ENCODE measurements at places on chromosomes 6 and 20.

DNA sequence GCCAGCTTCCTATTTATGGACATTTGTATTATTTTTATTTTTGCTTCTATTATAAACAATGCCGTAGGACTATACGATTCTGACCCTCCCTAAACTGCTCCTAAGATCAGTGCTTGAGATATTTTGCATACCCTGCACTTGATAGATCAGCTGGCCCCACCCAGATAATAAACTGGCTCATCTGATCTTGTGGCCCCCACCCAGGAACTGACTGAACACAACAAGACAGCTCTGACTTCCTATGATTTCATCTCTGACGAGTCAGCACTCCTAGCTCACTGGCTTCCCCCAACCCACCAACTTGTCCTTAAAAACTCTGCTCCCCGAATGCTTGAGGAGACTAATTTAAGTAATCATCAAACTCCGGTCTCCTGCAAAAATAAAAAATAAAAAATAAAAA is 34.9 kb upstream of the TFAP2A start:
- no peak for DNase-seq

DNA sequence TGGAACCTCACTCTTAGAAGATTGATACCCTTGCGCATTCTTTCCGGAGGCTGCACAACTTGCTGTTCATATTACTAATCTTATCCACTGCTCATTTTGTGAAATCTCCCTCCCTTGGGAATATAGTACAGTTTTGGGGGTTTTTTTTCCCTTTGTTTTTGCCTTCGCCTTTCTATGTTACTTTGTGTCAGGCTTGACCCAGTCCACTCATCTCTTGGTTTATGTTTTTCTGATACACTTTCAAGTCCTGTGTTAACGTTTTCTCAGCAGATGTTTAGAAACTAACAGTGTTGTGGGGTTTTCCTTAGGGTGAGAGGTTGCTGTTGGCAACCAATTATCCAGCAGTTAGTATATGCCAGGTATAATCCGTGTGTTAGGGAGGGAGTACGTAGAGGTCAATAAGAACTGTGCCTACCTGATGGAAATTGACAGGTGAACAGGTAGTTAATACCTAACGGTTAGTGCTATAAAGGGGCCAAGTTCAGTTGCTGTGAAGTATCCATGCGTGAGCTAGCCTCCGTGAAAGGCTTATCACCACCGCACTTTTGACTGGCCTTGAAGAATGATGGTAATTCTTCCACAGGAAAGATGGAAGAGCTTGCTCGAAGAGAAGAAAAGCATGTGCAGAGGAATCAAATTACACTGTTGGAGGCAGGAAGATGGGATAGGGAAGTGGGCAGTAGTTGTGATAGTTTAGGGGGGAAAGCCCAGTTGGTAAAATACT is 1.4 kb downstream of the NFYA start:
- no peak for DNase-seq

DNA sequence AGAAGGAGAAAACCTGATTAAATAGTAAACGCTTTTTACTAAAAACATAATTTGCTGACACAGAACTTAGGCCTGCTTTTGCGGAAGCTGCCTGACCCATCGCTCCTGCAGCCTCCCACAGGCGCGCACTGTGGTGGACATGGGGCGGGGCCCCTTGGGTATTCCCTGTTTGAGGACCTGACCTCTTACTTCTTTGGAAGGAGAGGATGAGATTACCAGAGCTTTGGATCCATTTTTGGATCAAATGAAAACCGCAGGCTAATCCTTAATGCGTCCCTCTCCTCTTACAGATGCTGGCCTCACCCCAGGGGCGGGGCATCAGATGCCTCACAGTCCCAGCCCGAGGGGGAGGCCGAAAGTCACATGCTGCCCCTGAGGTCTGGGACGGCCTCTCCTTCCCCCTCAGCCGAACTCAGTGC is 151.0 kb downstream of the SCML4 start:
- no peak for DNase-seq

GRCh38 chr6:96923400-96923799 is 1.1 kb upstream of the KLHL32 start:
- no peak for DNase-seq

DNA sequence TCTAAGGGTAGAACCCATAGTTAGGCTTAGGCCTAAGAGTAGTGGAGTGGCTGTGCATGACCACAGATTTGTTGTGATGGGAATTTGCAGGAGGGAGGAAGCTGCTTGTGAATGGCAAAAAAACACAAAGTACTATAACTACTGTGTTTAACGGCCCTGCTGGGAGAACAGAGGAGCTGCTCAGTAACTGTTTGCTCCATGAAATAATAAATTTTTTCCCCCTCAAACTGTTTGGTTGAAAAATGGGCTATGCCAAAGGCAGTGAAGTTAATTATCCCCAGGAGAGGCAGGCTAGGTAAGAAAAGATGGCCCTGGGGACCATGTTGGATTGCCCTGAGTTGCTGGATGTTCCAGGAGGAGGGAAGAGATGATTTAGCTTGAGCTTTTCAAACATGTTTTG is 256.5 kb upstream of the PRND start:
- no peak for DNase-seq

DNA sequence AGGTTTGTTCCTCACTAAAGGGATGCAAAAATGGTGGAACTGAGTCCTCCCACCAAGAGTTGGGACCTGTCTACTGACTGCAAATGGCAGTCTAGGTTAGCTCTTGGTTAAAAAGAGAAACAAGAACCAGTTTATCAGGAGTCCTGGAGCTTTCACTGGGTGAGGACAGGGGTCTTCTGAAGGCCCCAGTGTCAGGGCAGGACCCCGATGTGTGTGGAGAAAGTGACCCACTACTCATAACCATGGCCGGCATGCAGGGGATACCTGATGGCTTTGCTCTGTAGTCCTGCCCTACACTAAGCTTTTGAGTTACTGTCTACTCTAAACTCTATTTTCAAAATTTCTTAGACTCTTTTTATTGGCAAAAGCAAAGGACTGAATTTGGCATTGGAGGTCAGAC is 220.5 kb downstream of the ANKRD60 start:
- DNase-seq: no peak

DNA sequence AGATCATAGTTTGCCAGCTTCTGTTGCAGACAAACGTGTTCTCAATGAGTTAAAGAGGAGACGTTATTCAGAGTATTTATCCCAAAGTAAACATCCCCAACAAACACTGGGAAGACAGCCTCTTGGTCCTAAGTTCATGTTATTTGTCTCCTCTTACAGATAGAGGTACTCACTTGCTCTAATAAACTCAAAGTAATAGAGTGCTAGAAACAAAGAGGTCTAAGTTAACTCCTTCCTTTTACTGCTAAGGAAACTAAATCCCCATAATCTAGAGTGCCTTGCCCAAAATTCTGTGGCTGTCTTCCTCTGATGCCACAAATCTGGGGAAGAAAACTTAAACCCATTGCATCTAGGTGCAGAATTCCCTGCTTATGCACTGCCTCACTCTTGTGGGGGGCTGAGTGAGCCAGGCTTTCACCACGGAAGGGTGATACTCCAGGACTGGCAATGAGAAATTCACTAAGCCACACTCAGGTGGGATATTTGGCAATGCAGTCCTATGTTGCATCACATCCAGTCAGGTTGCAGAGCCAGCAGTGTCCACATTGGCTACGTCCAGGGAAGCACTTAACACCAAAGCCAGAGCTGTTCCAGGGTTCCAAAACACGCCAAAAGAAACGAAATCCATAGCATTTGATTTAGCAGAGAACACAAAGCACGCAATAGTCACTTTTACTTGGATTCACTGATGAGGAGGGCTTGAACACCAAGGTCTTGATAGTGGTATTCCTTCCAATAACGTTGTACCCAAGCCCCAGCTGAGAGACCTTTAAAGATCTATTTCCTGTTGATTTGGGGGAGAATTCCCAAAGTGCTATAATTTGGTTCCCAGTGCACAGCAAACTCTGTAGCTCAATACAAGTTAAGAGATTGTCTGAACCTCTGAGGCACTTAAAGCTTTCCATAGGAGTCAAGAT is 81.0 kb upstream of the FOXQ1 start:
- no peak for DNase-seq

DNA sequence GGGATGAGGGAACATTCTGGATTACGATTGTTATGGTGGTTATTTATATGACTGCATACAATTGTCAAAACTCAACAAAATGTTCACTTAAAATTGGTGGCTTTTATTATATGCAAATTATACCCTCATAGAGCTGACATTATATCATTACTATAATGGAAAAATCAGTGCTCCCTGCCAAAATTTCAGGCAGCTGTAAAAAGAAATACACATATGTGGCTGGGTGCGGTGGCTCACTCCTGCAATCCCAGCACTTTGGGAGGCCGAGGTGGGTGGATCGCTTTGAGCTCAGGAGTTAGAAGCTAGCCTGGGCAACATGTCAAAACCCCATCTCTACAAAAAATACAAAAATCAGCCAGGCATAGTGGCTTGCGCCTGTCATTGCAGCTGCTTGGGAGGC is 75.8 kb upstream of the SULF2 start:
- DNase-seq: no peak

DNA sequence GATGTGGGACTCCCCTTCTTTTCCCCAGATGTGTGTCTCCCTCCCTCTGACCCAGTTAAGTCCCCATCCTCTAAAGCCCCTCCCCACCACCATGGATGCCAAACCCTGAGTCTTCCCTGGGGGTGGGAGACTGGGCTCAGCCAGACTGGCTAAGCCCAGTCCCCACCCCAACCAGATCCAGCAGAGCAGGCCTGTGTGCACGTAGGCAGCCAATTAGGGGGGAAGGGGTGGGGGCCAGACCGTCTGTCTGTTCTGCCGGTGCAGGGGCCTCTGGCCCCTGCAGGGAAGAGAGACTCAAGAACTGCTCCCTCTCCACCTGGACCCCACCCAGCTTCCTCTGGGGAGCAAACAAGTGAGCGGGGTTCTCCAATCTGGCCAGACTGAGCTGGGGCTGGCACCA is 605 bp downstream of the COX4I2 start:
- DNase-seq: no peak

DNA sequence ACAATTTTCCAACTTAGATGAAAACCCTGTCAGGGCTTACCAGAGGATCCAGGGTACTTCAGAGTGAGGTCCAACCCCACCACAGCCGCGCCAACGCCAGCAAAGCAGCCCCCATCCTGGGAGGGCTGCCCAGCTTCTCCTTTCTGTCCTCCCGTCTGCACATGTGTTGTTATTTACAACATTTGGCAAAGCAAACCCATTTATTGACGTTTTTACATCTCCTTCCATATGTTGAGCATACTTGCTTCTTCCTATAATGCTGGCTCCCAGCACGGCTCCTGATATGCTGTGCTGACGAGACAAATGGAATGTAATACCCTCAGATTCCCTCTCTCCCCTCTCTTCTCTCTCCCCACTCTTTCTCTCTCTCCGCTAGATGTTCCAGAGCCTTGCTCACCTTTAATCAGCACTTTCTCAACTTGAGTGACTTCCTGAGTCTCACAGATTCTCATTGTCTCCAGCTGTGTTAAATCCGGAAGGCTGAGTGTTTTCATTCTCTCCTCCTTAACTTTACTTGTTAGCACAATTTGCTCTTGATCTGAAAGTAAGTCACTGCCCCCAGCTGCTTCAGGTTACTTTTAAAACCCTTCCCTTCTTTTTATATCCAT is 22.7 kb downstream of the RCAN2 start:
- DNase-seq: no peak

DNA sequence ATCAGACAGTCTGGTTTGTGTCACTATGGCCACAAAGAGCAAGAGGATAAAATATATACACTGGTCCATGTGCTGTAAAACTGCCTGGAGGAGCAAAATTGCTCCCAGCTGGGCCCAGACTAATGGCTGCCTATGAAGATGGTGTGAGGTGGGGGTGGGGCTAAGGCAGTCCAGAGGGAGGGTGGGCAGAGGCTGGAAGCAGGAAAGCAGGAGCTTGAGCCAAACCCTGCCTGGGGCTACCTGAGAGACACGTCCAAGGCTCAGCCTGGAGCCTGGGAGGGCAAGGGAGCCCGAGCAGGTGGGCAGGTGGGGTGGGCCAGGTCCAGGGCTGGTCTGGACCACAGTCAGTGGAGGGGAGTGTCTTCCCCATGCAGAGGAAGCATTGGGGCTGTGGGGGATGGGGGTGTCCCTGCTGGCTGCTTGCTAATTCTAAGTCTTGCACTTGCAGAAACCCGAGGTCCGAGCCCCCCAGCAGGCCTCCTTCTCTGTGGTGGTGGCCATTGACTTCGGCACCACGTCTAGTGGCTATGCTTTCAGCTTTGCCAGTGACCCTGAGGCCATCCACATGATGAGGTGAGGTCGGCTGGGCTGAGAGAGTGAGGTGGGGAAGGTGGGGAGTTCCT is 9.5 kb downstream of the HSPA12B start:
- no peak for DNase-seq

DNA sequence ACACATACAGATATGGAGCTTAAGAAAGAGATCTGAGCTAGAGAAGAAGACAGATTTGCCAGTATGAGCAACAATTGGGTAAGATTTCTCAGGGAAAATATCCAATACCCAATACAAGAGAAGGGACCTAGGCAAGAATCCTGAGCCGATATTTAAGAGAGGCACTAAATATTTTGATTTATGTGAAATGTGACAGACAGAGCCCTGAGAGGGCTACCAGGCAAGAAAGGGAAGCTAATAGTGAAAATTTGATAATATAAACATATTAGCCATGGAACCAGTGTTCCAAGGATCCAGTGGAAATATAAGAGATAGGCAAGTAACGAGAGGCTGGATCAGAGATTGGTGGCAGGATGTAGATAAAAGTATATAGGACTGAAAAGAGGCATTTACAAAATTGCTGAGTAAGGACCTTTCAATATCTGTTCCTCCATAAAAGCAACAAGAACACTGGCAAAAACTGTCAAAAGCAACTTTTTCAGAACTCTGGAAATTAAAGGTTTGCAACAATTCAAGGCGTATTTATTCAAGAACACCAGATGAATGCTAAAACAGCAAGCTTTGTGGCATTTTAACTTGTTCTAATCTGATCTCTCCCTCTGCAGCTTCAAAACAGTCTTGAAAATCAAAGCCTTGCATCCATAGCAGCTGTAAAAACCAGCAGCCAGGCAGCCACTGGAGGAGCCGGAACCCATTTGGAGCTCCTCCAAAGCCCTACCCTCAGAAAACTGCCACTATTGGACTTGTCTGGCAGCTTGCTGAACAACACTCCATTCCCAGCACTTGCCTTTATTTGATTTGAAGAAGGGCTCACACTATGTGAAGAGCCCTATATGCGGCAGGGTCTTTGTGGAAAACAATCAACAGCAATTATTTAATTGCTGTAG is 58.8 kb downstream of the REV3L start:
- no peak for DNase-seq

- DNase-seq: no peak
These were observed 480.9 kb upstream of the NOX3 start for GRCh38 chr6:155936551-155936950.

GRCh38 chr6:4124351-4124750 is 11.0 kb downstream of the ECI2 start:
- DNase-seq: no peak

- no peak for DNase-seq
These were observed 22.0 kb downstream of the RALY start for GRCh38 chr20:34015401-34016335.

DNA sequence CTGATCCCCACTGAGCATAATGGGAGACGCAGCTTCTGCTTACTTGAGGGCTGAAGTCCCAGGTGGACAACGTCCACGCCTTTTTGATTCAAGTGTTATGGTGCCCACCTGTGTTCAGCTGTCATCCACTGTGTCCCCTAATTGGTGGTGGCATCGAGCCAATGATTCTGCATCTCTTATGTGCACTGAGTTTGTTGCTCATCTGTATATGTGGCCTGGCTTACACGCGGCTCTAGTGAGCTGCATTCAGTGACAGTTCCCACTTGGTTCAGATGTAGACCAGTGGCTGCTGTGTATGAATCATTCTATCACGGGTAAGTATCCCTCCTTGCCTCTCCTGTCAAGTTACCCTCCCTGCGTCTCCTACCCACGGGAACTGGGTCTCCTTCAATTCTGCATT is 131.2 kb upstream of the CLDN20 start:
- DNase-seq: no peak

- DNase-seq: no peak
These were observed 200.3 kb downstream of the HTR1B start for GRCh38 chr6:77263003-77263402.
